CMK (cell line): ENCODE measurements at places on chromosomes 5 and 9.

- DNase-seq = no peak
These were observed 35.7 kb downstream of the ANGPTL2 start for GRCh38 chr9:127086771-127087170.

GRCh38 chr5:17228821-17229291, 11.4 kb downstream of the BASP1 start:
- no peak for DNase-seq

DNA sequence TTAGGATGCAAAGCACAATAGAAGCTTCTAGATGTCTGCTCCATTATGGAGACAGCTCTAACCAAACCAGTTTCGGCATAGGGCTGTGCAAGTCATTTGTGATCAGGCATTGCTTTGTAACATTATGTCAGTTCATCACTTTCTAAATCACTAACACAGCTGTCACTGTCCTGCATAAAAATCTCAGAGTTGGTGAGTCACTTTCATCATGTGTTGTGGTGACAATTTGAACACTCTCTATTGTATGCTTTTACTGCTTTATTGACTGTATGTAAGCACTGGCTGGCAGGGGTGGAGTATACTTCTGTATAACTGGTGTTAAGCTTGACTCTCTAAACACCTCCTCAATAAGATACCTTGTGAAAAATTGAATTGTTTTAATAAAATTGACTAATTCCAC, 77.9 kb downstream of the SLCO4C1 start:
- DNase-seq = no peak

GRCh38 chr5:133376986-133377385, 235.4 kb downstream of the FSTL4 start:
- DNase-seq = no peak

DNA sequence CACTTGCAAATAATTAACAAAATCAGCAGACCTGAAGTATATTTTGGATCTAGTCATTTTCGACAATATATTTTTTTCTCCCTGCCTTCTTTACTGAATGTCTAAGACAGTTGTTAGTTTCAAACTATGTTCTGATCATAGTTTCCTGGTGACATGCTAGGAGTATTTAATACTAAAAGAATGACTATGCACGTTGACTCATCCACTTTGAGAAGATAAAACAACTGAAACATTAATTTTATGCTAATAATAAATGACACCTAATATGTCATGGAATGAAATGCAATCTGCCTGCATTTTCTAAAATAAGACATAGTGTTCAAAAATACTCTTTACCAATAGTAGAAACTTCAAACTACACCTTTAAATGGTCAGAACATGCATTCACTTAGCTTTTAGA, 2123.7 kb upstream of the C9orf72 start:
- DNase-seq = no peak

DNA sequence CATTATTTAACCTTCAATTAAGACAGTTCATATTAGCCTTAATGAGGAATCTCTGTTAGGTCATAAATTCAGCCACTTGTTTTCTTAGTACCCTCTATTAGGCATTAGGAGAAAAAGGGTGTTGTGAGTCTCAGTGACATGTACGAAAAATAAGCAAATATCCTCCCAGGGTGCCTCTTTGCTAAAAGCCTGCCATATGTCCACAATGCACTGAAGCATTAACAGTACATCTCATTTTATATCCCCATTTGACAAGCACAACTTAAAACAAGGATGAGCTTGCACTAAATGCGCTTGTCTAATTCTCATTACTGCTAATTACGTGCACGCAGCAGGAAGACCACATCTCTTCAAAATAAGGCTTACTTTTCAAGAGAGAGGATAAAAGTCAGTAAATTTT, 48.4 kb upstream of the SRFBP1 start:
- DNase-seq = no peak
